Psoas muscle (tissue), 8 donors: ENCODE measurements at places on chromosomes 7 and 10. TPM values are rescaled to one million over a fixed set of nuclear protein-coding genes. Genes with fewer than 3 reads are reported as not detected.

- DNase-seq = peak; percentile 41
Observed at GRCh38 chr7:919114-919442, 35.4 kb downstream of the ADAP1 start.

DNA sequence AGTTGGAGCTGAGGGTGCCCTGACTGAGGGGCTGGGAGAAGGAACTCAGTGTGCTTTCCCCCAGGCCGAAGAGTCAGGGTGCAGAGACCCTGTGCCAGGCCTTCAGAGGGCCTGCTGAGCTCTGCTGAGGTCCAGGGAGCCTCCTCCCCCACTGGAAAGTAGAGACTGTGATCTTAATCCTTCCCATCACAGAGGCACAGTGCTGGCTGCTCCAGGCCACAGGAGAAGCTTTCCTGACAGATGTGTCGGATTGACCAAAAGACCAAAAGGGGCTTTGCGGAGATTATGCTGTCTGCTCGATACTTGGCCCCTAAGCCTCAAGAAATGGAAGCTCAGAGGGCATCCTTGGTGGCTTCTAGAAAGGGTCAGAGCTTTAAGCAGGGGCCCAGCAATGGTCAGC lies 32.9 kb upstream of the BTRC start:
- no peak for DNase-seq

DNA sequence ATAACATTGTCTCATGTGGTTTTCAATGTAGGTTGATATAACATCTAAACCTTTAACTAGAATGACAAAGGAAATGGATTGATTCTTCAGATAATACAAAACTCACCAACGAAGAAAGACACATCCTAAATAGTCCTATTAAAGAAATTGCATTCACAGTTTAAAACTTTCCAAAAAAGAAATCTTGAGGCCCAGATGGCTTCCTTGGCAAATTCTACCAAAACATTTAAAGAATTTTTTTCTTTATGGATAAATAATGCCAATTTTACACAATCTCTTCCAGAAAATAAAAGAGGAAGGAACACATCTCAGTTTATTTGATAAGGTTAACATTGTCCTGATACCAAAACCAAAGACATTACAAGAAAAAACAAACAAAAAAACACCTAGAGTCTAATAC lies 349.5 kb downstream of the CALN1 start:
- DNase-seq = no peak

DNA sequence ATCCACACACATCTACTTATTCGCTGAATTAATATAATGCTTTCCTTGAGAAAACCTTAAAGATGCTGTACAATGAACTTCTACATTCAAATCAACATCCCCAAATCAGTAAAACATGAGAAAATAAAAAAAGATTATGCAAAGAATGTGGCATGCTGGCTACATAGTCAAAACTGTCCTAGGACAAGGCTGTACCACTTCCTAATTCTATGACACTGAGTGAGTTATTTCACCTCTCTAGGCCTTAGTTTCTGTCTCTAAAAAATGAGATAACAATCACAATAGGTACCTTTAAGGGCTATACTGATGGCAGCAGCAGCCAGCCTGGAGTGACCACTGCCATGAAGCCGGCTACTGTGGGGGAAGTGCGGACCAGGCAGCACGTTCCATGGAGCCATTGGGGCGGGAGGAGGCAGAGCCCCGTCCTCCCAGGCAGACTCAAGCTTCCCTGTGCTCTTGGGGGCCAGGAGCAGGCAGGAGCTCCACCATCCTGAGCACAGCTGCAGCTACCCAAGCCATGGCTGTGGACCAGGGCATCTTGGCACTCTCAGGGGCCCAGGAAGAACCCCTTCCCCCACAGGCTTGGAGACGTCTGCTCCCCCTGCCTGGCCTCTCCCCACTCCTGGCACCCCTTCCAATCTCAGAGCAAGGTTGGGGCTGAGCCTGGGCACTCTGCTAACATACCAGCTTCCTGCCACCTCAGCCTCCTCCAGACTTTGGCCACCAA lies 110.2 kb downstream of the ELAPOR2 start:
- no peak for DNase-seq

FFAR4 gene
- total RNA-seq = not detected

SLC13A1 gene
- 0.12 TPM for total RNA-seq

TNS3 gene
- 35.0 TPM for total RNA-seq

- peak; percentile 71 for DNase-seq
Observed at GRCh38 chr10:133324198-133324792, 12.4 kb downstream of the CALY start.

AKR1C3 gene
- total RNA-seq = 1,247 TPM

DNA sequence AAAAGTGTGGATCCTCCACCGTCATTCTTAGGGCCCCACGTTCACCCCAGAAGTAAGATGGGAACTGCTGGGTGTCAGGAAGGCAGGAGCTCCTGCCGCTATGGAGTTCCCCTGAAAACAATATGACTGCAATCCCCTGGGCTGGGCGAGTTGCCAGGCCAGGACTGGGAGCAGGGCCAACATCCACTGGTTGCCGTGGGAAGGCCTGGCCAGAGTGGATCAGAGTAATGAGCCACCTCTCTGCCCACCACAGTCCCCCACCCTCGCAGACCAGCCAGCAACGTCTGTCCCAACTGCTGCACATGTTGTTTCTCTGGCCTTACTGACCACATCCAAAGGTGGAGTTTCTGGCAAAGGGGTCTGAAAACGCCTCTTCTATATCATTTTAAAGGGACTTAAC lies 86.6 kb downstream of the STRA8 start:
- DNase-seq = peak; percentile 79

DNA sequence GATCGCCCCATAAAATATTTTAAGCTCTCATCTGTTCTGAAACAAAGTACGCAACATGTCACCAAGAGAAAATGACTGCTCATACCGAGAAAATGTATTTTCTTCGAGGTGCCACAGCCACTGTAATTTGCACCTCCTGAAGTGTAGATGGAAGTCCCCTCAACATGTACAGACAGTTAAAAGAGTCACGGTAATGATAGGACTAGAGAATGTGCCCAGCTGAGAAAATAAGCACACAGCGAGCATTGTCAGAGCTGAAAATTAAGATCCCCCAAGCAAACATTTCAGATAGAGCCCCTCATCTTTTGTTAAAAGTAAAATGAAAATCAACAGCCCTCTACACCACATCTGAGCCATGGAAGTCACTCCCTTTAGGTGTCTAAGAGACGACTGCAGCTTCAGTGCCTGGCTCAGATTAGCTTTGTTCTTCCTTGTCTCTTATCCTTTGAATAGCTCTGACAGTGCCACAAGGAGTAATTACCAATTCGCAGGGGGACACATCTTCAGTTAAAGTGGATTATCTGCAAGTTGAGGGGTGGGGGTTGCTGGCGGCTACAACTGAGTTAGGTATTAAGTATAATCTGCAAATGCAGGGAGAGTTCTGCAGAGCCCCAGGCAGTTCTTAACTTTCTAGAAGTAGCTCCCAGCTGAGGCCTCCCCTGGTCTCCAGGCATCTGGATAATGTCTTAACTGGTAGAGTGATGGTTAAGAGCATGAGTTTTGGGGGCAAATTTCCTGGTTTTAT lies 222.7 kb upstream of the C7orf33 start:
- no peak for DNase-seq

- no peak for DNase-seq
Observed at GRCh38 chr10:90204956-90205314, 503.5 kb downstream of the KIF20B start.

CAMK1D gene
- 1.4 TPM for total RNA-seq

EEPD1 gene
- 13.3 TPM for total RNA-seq

GRCh38 chr7:18835001-18835690 lies 282.3 kb downstream of the TWIST1 start:
- DNase-seq = no peak

DDC gene
- total RNA-seq = 1.7 TPM

SFMBT2 gene
- 3.0 TPM for total RNA-seq

DNA sequence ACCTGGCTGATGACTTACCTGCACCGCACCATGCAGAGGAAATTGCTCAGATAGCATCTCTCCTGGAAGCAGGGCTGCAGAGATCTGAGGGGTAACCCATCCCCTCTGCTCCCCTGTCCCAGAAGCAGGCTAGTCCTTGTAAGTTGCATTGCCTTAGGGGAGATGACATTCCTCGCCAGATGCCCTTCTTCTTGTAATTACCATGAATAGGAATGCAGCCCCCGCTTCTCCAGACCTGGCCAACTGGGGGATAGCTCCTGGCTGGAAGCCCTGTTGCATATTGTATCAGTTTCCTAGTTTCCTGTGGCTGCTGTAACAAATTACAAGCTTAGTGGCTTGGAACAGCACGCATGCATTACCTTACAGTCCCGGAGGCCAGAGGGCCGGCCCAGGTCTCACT lies 47.5 kb upstream of the EN2 start:
- DNase-seq = no peak

- no peak for DNase-seq
Observed at GRCh38 chr10:5575144-5575481, 50.4 kb downstream of the CALML3 start.

DNA sequence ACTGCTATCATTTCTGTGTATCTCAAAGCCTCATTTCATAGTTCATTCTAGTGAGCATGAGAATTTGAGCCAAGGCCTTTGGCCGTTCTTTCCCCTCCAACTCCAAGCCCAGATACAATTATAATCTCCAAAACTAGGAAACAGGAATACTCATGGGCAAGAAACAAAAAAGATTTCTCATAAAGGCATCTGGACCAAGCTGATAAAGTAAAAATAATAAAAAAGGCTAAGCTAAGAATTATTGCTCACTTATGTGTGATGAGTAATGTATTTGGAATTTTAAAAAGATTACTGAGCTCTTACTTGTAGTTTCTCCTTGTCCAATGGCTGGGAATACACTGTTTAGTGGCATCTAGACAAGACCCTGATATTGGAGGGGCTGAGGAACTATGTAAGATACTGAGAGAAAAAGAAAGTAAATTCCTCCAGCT lies 196.4 kb upstream of the POM121L12 start:
- DNase-seq = no peak

DNA sequence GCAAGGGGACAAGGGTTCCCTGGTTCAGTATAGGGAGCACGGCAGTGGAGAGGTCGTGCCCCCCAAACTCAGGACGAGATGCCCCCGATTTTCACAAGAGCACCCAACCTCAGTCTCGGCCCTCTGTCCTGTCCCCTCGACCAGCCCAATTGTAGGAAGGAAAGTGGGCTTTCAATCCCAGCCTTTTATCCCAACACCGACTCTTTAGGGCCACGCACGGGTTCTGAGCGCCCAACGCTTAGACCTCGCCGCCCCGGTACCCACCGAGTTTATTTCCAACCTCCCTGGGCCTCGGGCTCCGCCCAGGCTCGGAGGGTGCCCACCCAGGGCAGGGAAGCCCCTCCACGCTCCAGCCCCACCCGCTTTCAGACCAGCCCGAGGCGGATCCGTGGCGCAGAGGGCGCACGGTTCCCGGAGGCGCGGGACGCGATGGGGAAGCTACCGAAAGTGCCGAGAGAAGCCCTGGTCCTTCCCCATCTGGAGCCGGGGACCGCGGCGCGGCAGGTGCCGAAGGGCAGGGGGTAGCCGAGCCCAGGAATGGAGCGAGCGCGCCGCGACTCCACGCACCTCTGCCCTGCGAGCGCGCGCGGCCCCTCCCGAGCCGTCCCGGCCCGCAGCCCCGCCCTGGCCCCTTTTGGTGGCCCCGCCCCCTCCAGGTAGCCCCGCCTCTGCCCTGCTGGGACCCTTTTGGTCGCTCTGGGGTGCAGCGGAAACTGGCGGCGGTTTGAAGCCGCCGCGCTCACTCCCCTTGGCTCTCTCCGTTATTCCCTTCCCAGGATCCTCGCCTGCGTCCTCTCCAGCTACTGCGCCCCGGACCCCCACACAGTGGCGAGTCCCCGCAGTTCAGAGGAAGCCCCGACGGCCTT lies 20.4 kb downstream of the GRID2IP start:
- DNase-seq = no peak

DNA sequence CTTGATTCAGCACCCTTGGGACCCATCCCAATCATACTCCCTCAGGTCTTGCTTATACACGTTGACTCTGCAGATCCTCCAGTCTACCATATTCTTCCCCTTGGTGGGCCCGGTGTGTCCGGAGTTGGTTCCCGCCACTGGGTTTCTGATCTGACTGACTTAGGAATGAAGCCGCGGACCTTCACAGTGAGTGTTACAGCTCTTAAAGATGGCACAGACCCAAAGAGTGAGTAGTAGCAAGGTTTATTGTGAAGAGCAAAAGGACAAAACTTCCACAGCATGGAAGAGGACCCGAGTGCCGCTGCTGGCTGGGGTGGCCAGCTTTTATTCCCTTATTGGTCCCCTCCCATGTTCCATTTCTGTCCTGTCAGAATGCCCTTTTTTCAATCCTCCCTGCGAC lies 5.9 kb upstream of the GDF10 start:
- no peak for DNase-seq

TMEM178B gene
- total RNA-seq = 4.8 TPM

LIPJ gene
- total RNA-seq = 0.30 TPM

DNA sequence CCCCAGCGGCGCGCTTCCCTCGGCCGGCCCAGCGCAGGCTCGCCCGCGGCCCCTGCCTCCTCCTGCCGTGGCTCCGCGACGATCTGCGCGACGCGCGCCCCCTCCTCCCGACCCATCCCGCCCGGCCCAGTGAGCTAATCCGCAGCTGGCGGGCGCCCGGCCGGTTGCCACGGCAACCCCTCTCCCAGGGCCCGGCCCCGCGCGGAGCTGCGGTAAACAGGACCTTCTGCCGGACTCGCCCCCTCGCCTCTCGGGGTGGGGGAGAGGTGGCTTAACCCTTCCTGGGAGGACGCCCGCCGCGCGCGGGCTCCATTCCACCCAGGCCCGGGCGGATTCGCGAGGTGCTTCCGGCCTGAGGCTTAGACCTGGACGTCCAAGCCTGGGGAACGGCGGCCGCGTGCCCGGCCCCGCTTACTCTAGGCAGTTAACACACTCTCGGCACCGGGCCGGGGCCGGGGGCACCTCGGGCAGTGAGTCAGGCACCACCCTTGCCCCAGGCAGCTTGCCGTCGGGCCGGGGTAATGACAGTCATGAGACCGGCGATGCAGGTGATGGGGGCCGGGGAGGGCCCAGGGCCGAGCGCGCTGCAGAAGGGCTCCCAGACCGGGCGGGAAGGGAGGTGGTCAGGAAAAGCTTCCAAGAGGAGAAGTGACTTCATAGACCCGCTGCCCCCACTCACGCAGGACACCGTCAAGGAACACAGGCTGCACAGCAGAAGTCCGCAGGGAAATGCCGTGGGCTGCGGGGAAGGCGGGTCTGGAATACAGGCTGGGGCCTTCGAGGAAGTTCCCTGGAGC lies at the start of gene DENND2A:
TSS of gene DENND2A (minus strand) at position 87 of the 797 bp plus-strand sequence. CDS start 38,416 bp downstream, outside the sequence.
- DNase-seq = peak; percentile 80

GRCh38 chr7:68893411-68893810 lies 704.9 kb upstream of the AUTS2 start:
- DNase-seq = no peak

PSD gene
- 1.7 TPM for total RNA-seq
